ENCODE measurements at places on chromosomes 3 and 15.

- DNase-seq: no peak
Measured at GRCh38 chr3:107269136-107269535, 108.1 kb upstream of the CCDC54 start.

- no peak for DNase-seq
Measured at GRCh38 chr3:10975695-10976234, 16.8 kb upstream of the SLC6A1 start.

DNA sequence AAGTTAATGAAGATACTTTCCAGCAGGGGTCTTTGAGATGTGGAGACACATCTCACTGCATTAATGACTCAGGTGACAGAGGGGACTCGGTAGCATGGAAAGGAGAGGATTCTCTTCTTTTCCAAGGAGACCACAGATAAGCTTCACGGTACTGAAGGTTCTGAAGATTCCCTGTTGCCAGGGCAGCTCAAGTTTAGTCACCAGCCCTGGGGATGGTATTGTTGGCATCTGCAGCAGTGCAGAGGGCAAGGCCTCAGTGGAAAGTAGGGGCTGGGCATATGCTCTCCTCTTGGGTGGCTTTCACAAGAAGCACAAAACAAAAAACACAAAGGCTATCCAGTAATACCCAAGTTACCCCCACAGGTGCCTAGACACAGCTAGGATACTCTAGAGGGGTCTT, 38.0 kb upstream of the MRPL3 start:
- no peak for DNase-seq

DNA sequence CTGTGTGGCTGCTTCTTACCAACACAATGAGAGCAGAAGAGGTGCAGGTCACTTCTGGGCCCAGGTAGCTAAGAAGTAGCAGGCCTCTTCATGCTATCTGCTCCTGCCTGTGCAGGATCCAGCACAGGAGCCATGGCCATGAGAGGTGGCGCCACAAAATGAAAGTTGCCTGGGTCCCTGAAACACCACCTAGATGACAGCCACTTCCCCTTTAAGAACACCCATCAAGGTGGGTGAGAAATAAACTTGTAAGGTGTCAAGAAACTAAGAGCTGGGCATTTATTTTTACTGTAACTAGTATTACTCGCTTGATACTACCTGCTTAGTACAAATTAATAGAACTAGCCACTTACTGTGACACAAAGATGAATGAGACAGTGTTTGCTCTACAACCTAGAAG, 484.6 kb upstream of the TBL1XR1 start:
- no peak for DNase-seq

DNA sequence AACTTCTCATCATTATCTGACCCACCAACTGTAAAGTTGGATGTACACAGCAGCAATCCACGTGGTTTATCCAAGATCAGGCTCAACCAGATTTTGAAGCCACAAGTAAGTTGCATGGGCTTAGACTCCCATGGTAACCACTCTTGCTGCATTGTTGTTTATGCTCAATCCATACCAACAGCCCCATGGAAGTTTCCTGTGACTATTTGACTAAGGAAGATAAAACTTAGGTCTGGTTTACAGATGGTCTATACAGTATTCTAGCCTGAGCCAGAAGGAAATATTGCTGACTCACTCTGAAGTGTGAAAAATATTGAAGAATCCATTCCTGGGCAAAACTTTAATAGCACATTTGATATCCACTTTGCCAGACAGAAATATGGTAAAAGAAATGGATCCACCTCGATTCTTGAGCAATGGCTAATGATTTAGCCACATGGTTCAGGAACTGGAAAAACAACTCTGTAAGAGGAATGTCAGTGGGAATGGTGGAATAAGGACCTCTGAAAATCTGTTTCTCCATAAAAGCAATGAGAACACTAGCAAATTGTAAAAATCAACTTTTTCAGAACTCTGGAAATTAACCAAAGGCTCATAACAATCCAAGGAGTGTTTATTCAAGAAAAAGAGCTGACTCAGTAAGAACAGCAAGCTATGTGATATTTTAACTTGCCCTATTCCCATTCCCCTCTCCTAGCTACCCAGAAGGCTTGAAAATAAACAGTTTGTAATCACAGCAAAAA, 162.9 kb upstream of the STT3B start:
- DNase-seq: no peak

- no peak for DNase-seq
Measured at GRCh38 chr15:94670438-94671034, 439.2 kb downstream of the MCTP2 start.

DNA sequence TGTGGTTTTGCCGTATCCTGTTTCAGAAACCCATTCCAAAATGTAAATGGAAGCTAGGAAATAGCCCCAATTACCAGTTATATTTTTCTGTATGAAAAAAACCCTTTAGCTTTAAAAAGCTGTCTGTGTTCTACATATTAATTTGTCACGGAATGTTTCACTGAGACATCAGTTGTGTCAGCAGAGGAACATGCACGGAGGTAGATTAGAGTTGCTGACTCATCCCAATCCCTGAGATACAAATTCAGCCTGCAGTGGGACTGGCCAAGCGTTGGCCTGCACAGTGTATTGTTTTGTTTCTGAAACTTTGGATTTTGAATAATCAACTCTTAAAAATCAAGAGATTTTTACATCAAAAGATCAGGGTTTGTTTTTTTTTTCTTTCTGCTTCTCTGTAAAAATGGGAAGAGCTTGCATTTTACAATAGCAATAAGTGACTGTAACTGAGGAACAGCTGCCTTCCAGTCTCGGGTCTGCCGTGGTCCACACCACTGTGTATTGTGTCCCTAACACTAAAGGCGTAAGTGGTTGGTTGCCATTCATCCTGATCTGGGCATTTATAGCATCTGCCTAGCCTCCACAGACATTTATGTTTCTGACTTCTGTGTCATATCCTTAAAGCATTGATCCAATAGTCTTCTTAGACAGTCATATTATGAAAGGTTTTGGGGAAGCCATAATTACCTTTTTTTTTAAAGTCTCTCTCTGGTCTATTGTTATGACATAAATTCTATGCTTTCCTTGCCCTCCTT, 218.1 kb downstream of the ADAMTSL3 start:
- no peak for DNase-seq

DNA sequence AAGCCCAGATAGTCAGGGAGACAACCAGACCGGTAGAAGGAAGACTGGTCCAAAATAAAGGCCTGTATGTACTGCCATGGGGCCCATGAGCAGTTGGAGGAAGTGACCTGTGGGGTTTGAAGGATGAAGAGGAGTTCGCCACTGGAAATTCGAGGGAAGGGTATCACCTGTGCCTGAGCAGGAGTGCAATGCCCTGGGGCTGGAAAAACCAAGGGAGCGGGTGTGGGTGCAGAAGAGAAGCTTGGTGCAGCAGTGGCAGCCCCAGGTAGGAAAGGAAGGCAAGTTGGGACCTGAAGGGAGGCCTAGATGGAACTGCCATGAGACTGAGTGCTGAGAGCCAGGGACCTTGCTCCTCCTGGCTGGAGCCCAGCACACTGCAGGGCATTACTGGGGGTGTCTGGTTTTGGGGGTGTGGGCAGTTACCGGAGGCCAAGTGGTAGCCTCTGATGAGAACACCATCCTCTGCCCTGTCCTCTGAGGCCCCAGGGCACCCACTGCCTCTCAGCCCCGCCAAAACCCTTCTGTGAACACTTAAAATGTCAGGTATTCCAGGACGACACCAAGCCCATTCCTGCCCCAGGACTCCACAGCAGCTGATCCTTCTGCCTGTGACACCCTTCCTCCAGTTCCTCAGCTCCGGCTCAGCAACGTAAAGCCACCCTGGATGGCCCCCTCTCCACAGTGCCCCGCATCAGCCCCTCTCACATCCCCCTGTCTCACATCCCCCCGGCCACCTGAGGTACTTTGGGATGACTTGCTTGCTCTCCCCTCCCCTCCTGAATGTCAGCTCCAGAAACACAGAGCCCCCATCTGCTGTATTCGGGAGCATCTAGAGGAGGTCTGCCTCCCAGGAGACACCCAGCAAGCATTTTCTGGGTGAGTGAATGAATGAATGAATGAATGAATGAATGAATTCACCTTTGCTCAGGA, 42.9 kb downstream of the WNT7A start:
- no peak for DNase-seq

- DNase-seq: no peak
Measured at GRCh38 chr3:67662733-67663132, 8.3 kb upstream of the SUCLG2 start.

GRCh38 chr3:39414421-39414907, 7.9 kb downstream of the RPSA start:
- DNase-seq: no peak

DNA sequence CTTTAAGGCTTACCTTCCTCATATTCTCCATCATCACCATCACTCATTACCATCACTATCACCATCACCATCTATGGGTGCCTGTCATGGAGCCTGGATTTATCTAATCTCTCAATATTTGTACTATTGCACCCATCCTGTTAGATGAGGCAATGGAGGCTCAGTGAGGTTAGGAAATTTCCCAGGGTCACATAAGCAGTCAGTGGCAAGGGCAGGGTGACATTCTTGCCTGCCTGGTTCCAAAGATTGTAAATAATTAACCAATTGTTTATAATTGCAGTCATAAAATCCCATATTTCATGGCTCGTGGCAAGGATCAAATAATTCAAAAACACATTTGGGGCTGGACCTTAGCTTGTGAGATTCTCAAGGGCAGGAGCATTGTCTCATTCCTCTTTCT, 55.2 kb downstream of the MGLL start:
- no peak for DNase-seq

- no peak for DNase-seq
Measured at GRCh38 chr3:14042680-14043079, 82.0 kb downstream of the CHCHD4 start.

GRCh38 chr15:67884514-67885174, 44.8 kb upstream of the RNU6-1 start:
- peak; percentile 60 for DNase-seq

DNA sequence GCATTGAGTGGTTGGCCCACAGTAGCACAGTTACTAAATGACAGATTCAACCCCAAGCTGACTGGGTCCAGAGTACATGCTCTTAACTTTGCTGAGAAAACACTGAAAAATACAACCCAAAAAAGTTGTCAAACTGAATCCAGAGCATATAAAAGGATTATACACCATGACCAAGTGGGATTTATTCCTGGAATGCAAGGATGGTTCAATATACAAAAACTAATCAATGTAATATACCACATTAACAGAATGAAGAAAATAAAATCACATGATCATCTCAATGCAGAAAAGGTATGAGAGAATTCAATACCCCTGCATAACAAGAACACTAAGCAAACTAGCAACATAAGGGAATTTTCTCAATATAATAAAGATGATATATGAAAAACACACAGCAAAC, 98.5 kb downstream of the STAG1 start:
- DNase-seq: no peak

GRCh38 chr3:155102329-155102728, 22.2 kb downstream of the MME start:
- no peak for DNase-seq

GRCh38 chr15:66931768-66932633, 133.4 kb upstream of the SMAD3 start:
- DNase-seq: no peak

DNA sequence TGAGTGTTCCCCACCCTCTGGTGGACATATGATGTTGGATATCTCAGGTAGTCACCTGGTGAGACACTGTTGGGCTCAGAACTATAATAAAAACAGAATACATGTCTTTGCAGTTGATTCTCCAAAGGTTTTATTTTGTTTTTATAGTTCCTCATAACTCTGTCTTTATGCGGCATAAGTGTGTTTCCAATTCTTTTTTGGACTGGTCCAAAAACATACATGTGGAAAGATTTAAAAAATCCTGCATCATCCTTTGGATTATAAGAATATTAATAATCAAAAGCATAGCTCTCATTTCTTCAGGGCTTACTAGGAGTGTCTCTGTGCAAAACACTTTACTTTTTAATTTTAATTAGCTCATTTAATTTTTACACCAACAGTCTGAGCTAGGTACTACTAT, 71.0 kb upstream of the ANKRD34C start:
- no peak for DNase-seq

- peak; percentile 78 for DNase-seq
Measured at GRCh38 chr15:78944669-78945407, at the start of gene CTSH. Gene CTSH (minus strand): TSS chr15:78945046. CDS start chr15:78944981, 65 bp downstream.

DNA sequence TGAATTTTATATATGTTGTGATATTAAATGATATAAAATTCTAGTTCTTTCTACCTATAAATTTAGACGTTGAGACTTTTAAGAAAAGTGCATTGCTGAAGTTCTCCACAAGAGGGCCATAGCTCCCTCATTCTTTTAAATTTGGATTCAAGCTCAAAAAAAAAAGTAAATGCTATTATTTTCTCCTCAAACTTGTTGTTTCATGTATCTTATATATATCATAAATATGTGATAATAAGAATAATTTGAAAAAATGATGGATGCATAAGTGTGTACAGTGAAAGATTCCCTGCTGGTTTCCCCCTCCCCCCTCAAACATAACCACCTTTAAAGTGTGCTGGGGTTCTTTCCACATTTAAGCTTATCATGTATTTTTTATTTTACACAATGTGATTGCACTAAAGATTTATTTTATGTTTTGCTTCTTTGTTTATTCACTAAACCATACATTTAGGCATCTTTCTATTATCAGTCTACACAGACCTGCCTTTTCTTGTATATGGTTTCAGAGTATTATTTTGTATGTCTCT, 769.4 kb upstream of the GOLIM4 start:
- DNase-seq: no peak

DNA sequence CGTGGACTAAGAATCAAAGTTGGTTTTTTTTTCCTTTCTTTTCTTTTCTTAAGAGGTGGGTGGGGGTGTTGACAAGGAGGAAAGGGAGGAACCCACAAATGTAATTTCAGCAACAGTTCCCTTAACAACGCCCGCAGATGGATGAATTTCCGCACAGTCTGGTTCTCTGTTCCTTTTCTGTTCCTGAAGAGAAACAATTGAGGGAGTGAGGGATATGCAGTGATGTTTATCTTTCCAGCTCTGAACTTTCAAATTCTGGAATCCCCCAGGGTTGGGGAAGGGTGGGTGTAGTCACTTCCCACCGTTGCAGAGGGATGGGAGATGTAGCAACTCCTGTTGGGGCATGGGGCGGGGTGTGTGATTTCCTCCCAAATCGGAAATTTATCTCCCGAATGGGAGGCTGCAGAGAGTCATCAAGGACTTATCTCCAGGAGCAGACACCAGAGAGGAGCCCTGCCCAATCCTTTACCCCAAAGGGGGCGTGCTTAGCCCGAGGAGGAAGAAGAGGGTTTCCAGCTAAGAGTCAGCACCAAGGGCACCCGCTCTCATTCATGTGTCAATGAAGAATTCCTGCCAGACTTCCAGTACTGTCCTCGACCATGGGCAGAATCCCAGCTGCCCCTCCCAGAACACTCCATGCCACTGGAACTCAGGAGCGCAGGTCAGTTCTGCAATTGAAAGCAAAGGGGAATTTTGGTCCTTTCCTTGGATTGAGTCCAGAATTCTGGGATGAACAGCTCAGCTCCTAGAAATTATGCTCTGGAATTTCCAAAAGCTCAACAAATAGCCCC, 35.0 kb upstream of the CFAP161 start:
- DNase-seq: no peak

- no peak for DNase-seq
Measured at GRCh38 chr15:85403745-85404144, 23.3 kb downstream of the AKAP13 start.

DNA sequence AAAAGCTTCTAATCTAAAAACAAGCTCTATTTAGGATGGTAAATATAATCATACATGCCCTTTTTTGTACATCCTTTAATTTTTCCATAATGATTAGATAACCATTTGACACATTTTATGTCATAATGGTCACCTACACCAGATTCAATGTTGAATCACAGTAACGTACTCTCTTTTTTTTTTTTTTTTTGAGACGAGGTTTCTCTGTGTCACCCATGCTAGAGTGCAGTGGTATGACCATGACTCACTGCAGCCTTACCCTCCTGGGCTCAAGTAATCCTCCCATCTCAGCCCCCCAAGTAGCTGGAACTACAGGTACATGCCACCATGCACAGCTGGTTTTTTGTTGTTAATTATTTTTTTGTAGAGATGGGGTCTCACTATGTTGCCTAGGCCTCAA, 49.2 kb downstream of the PROS1 start:
- no peak for DNase-seq

Data from stimulated activated CD4-positive, alpha-beta T cell treated with anti-CD3 and anti-CD28 coated beads, Interleukin-4, amount 100 ng/mL, for 1 hour (primary cell).